Activated CD8-positive, alpha-beta T cell treated with anti-CD3 and anti-CD28 coated beads for 36 hours (primary cell): ENCODE measurements at places on chromosomes 7 and 10. TPM values are rescaled to one million over a fixed set of nuclear protein-coding genes. Genes with fewer than 3 reads are reported as not detected.

- peaks cover 10% of the 10 kb centered on the region for H3K27me3 ChIP-seq
- no peak overlapping the region for H3K4me3 ChIP-seq
- H3K4me1 ChIP-seq: peaks cover 15% of the 10 kb centered on the region
- H3K27ac ChIP-seq: no peak overlapping the region
- H3K36me3 ChIP-seq: no peaks in the 10 kb centered on the region
- no peak for DNase-seq
Measured at GRCh38 chr7:157280216-157280841, 56.5 kb upstream of the DNAJB6 start.

AUTS2 gene
- total RNA-seq: 3.3 TPM

GRCh38 chr7:41451826-41452225, 251.1 kb downstream of the INHBA start:
- H3K27ac ChIP-seq: no peak overlapping the region
- DNase-seq: no peak
- no peaks in the 10 kb centered on the region for H3K27me3 ChIP-seq
- H3K4me1 ChIP-seq: no peaks in the 10 kb centered on the region
- H3K4me3 ChIP-seq: no peak overlapping the region

NPTX2 gene
- 0.18 TPM for total RNA-seq

GRCh38 chr7:97118306-97118917, 914 bp downstream of the SDHAF3 start:
- H3K27me3 ChIP-seq: no peaks in the 10 kb centered on the region
- H3K4me1 ChIP-seq: peaks cover 35% of the 10 kb centered on the region
- H3K36me3 ChIP-seq: peaks cover 32% of the 10 kb centered on the region
- peak overlapping the region; percentile 92 for H3K27ac ChIP-seq

GRCh38 chr7:146486519-146486918, 369.9 kb downstream of the CNTNAP2 start:
- no peak overlapping the region for H3K27ac ChIP-seq
- no peaks in the 10 kb centered on the region for H3K36me3 ChIP-seq
- no peaks in the 10 kb centered on the region for H3K4me1 ChIP-seq
- no peaks in the 10 kb centered on the region for H3K27me3 ChIP-seq

GRCh38 chr10:126628746-126629145, 41.7 kb downstream of the C10orf90 start:
- H3K27ac ChIP-seq: no peak overlapping the region
- H3K27me3 ChIP-seq: no peaks in the 10 kb centered on the region
- no peaks in the 10 kb centered on the region for H3K36me3 ChIP-seq
- no peak for DNase-seq

ARHGAP22 gene
- not detected for total RNA-seq

ICA1 gene
- 1.3 TPM for total RNA-seq

GRCh38 chr7:48365010-48365409, 193.8 kb downstream of the ABCA13 start:
- no peak overlapping the region for H3K27ac ChIP-seq
- peaks cover 9% of the 10 kb centered on the region for H3K27me3 ChIP-seq
- H3K4me3 ChIP-seq: no peak overlapping the region
- no peaks in the 10 kb centered on the region for H3K36me3 ChIP-seq

NEUROD6 gene
- total RNA-seq: not detected

SLC13A1 gene
- not detected for total RNA-seq

GRCh38 chr10:64813391-64813790, 1292.2 kb downstream of the REEP3 start:
- H3K4me3 ChIP-seq: no peak overlapping the region
- H3K27me3 ChIP-seq: no peaks in the 10 kb centered on the region
- H3K36me3 ChIP-seq: no peaks in the 10 kb centered on the region
- no peak overlapping the region for H3K27ac ChIP-seq

- no peaks in the 10 kb centered on the region for H3K4me1 ChIP-seq
- H3K27ac ChIP-seq: no peak overlapping the region
- H3K4me3 ChIP-seq: no peak overlapping the region
- H3K36me3 ChIP-seq: no peaks in the 10 kb centered on the region
Measured at GRCh38 chr7:116365797-116366196, 133.7 kb upstream of the CAV2 start.

TFR2 gene
- 11.3 TPM for total RNA-seq

DNA sequence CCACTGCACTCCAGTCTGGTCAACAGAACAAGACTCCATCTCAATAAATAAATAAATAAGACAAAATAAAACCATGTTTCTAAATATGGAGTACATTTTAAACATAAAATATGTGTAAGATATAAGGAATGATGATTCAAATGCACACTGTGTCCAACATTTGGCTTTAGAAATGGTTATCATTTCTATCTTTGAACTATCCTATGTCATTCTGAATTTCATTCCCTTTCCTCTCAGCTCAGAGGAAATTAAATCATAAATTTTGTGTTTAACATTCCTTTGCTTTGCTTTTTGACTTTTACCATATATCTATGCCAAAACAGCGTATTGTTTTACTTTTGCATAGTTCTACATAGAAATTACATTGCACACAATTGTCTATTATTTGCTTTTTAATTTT, 130.9 kb downstream of the GNAT3 start:
- peaks cover 2% of the 10 kb centered on the region for H3K27me3 ChIP-seq
- H3K27ac ChIP-seq: no peak overlapping the region
- no peaks in the 10 kb centered on the region for H3K36me3 ChIP-seq
- no peak for DNase-seq

- no peaks in the 10 kb centered on the region for H3K36me3 ChIP-seq
- no peaks in the 10 kb centered on the region for H3K4me1 ChIP-seq
- H3K4me3 ChIP-seq: no peak overlapping the region
- H3K27me3 ChIP-seq: no peaks in the 10 kb centered on the region
Measured at GRCh38 chr7:2154831-2155230, 77.9 kb downstream of the MAD1L1 start.

DNA sequence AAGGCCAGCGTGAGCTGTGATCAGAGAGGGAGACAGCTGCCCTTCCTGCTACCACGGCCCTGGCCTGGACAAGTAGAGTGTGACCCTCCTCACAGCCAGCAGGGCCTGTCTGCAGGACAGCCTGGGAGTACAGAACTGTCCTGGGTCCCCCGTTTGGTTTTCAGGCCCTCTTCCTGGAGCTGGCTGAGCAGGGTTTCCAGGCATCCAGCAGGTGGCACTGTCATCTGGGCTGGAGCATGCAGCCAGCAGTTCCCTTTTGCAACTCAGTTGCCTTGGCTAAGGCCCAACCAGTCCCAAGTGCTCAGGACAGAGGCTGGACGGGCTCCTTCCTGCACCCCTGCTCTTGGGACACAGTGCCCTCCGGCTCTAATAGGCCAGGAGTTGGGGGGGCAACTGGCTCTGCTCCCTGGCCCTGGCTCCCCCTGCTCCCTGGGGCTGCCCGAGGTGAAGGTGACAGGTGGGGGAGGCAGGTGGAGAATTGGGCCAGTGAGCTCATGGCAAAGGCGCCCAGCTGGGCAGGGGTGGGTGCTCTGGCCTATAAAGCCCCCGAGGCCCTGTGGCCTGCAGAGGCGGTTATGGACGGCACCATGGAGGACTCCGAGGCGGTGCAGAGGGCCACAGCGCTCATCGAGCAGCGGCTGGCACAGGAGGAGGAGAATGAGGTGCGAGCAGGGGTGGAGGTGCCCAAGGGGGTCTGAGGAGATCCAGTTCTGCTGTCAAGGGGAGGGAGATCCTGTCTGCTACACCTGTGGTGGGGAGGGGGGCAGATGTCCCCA, at the start of gene ANKRD2:
Gene ANKRD2, plus strand, starts transcription at position 566 of the 776 bp plus-strand sequence. Its CDS starts 10 bp downstream, at position 576.
- H3K4me1 ChIP-seq: no peaks in the 10 kb centered on the region
- no peaks in the 10 kb centered on the region for H3K36me3 ChIP-seq
- no peak within 1 kb of the TSS for H3K27ac ChIP-seq

KAZALD1 gene
- 0.72 TPM for total RNA-seq

LIPK gene
- not detected for total RNA-seq

CPN1 gene
- total RNA-seq: not detected

DNA sequence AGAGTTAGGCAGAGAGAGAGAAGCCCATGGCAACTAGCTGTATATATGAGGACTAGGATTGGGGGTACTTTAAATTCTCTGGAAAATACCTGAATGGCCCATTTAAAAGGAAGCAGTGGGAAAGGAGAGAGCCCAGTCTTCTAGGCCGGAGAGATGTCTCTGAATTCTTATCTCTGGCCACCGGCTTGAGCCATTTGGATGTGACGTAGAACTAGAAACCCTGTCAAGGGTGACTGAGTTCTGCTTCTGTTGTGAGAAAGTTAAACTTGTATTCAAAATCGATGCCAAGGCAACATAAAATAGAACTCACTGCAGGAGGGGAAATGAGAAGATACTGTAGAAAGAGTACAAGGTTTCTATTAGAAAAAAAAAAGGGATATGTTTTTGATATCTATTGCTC, 6.3 kb upstream of the GSTK1 start:
- no peaks in the 10 kb centered on the region for H3K27me3 ChIP-seq
- no peak for DNase-seq
- H3K36me3 ChIP-seq: peaks cover 16% of the 10 kb centered on the region
- H3K4me1 ChIP-seq: peaks cover 54% of the 10 kb centered on the region
